ENCODE measurements at places on chromosomes 2 and 18.
A peak's percentile ranks its signal among the peaks of the same experiment; 100 is the strongest.

- DNase-seq = no peak
Measured at GRCh38 chr2:226329180-226329579, 470.4 kb downstream of the IRS1 start.

DNA sequence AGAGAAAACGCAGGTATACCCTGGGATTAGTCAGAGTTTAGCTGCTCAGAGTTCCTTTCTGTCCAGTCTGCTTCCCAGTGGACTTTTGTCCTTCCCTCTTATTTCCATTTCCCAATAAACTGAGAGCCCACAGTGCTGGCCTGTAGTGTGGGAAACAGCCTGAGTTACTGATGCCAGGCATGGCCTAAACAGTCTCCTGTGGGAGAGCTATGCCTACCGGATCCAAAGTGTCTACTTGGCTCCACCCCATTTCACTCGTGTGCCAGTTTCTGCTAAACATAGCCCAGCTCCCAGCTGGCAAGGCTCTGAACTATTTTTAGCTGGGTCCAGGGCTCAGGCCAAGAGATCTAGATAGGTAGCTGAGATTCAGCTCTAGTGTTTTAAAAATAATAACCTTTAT, 15.6 kb upstream of the PPP1CB start:
- no peak for DNase-seq

DNA sequence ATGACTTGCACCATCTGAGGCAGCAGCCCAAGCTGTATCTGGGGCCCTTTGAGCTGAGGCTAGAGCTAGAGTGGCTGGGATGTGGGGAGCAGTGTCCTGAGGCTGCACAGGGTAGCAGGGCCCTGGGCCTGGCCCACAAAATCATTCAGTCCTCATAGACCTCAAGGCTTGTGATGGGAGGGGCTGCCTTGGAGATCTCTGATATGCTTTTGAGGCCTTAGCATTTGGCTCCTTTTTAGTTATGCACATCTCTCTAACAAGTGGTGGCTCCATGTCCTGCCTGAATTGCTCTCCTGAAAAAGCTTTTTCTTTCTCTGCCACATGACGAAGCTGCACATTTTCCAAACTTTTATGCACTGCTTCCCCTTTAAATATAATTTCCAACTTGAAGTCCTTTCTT, 11.8 kb upstream of the UGT1A8 start:
- no peak for DNase-seq

GRCh38 chr2:157336137-157337010, 10.8 kb upstream of the ERMN start:
- peak; percentile 46 for DNase-seq

DNA sequence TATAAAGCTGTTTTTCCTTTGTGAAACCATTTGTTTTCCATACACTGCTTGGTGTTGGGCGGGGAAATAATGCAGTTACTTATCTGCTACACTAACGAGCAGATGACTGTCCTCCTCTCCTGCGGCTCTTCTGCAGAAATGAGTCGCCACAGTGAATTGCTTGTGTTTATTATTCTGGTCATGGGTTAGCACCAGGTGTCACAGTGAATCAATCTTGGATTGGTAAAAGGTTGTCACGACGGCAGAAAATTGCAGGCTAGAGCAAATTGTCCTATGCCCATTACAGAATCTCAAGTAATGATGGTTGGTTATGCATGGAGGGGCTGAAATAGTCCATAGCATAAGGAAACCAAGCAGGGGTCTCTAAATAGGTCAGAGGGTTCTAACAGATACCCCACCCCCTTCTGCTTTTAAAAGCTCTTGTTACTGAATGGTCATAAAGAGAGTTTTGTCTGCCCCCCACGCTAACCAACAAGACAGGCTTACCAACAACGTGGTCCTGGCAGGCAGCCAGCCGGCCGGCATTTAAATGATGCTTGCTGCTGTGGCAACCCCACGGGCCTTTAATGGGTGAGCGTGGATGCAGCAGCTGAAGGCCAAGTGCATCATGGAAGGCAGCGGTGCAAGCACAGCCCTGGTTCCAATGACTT, 29.5 kb downstream of the RAB31 start:
- DNase-seq = no peak

DNA sequence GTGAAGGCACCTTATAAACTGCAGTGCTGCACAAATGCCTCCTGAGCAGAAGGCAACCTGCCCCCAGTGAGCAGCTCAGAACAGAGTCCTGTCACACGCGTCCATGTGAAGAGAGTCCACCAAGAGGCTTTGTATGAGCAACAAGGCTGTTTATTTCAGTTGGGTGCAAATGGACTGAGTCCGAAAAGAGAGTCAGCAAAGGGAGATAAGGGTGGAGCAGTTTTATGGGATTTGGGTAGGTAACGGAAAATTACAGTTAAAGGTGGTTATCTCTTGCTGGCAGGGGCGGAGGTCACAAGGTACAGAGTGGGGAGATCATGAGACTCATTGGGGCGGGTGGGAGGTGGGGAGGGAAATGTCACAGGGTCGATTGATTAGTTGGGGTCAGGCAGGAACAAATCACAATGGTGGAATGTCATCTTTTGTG, 53.4 kb upstream of the RALBP1 start:
- no peak for DNase-seq

- no peak for DNase-seq
Measured at GRCh38 chr2:7607441-7608173, 690.4 kb downstream of the RNF144A start.

Measured in activated CD4-positive, alpha-beta T cell treated with anti-CD3 and anti-CD28 coated beads for 24 hours (primary cell).